Fibroblast of pulmonary artery (primary cell): ENCODE measurements at places on chromosomes 7 and 10.

GRCh38 chr10:119670717-119671116 is 19.5 kb downstream of the BAG3 start:
- peak; percentile 41 for DNase-seq

- no peak for DNase-seq
These were observed 597 bp downstream of the ZNF277 start for GRCh38 chr7:112206991-112207592.

- no peak for DNase-seq
These were observed 131.5 kb downstream of the OAT start for GRCh38 chr10:124287071-124287685.

DNA sequence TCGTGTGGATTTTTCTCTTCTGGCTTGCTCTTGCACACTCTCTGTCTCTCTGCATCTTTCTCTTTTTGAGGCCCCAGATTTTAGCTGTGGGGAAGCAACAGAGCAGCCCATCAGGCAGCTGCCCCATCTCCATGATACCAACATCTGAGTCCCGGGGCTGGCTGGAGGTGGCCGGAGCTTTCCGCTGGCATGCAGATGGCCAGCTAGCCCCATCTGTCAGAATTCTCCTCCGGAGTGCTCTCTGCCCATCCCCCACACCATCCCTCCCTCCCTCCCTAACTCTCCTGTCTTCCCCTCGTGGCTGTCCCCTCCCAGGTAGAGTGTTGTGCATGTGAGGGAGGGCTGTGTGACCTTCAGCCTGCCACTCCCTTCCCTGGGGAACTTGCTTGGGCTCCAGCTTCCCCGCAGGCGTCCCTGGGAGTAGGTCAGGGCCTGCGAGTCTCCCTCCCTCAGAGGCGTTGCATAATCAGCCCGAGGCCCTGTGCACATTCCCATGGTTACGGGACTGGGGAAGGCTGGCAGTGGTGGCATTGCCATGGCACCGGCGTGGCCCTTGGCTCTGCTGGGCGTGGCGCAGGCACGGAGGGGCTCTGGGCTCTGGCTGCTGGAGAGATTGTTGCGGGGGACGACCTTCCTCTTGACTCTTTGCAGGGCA is 24.7 kb downstream of the GHRHR start:
- DNase-seq: peak; percentile 11

- DNase-seq: peak; percentile 53
These were observed 227.2 kb upstream of the KLF14 start for GRCh38 chr7:130961128-130961601.

DNA sequence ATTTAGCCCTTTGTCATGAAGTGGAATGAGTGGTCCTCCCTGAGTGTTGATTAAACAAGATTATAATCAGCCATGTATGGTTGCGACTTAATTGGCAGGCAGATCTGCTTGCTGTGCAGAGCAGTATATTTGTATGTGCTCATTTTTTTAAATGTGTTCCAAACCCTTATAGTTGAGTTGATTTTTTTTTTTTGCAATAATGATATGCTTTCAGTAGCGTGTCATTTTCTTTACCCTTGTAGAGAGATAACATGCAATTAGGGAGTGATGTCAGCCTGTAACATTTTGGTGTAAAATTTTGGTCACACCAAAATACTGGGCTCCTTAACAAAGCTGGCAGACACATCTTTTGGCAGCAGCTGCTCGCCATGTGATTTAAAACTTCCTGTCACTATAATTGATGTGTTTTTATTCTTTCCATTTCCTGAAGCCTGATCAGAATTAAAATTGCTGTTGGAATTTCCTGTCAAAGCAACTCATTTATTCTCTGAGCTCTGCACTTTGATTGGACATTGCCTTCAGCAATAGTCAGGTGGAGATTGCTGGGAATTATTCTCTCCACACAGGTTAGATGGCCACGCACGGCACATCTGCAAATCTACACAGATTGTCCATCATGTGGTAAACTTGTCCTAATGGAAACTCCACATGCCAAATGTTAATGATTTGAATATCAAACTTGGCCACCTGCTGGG is 125.3 kb downstream of the DYNC1I1 start:
- no peak for DNase-seq

DNA sequence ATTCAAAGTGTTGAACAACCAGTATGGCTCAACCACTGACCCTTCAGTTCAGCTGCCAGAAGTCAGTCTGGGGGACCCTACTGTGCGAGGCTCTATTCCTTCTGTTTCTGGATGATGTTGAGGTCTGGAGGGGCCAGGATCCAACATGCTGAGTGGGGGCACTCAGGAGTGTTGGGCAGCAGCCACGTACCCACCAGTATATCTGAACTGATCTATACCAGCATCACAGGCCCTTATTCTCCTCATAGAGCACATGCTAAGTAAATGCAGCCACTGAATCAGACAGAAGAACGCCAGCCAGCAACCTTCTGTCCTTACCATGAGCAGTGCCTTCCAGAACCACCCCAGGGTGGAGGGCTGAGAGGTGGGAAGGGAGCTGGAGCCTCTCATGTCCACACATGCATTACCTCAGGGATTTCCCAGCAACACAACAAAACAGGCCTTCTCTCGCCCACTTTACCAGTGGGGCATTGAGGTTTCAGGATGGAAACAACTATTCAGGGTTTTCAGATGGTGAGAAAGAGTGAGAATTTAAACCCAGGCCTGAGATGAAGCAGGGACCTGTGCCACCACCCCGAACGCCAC is 6.8 kb upstream of the MSMB start:
- no peak for DNase-seq

GRCh38 chr7:28174901-28175661 is 5.5 kb downstream of the JAZF1 start:
- peak; percentile 18 for DNase-seq

DNA sequence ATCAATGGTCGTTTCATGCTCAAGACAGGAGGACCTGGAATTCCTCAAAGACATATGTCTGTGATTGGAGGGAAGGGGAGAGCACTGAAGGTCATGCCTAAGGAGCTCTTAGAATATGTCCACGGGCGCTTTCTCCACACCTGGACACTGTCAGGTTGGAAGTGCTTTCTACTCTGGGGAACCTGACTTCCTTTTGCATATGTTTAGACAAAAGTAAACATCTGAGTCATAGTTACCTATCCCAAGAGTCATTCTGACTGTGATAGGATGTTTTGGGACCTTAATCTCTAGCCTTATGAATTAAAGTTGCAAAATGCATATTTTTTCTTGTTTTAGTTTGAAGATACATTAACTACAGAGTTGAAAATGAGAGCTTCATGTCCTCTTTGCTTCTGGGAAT is 251.7 kb downstream of the KLF6 start:
- no peak for DNase-seq

- DNase-seq: no peak
These were observed 105.0 kb downstream of the TRIM24 start for GRCh38 chr7:138565071-138565450.

DNA sequence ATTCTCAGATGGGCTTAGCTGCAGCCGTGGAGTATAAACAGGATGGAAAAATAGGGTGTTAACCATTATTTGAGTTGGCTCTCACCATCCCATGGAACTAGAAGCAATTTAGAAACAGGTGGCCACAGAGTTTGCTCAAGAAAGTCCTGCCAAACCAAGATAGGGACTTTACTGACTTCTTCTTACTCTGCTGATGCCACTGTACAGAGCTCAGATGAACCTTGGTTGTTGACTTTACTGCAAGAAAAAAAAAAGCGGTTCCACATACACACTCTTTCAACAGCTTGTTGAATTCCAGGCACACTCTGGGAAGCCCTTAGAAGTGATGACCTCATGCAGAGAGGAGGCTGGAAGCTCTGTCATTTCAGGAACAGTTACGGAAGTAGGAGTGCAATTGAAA is 753.4 kb downstream of the NRG3 start:
- no peak for DNase-seq

- DNase-seq: peak; percentile 51
These were observed 74.8 kb downstream of the ZRANB1 start for GRCh38 chr10:125016611-125017202.

GRCh38 chr10:121332829-121333765 is 265.1 kb downstream of the FGFR2 start:
- no peak for DNase-seq

GRCh38 chr7:158241919-158242318 is 345.7 kb downstream of the PTPRN2 start:
- no peak for DNase-seq

DNA sequence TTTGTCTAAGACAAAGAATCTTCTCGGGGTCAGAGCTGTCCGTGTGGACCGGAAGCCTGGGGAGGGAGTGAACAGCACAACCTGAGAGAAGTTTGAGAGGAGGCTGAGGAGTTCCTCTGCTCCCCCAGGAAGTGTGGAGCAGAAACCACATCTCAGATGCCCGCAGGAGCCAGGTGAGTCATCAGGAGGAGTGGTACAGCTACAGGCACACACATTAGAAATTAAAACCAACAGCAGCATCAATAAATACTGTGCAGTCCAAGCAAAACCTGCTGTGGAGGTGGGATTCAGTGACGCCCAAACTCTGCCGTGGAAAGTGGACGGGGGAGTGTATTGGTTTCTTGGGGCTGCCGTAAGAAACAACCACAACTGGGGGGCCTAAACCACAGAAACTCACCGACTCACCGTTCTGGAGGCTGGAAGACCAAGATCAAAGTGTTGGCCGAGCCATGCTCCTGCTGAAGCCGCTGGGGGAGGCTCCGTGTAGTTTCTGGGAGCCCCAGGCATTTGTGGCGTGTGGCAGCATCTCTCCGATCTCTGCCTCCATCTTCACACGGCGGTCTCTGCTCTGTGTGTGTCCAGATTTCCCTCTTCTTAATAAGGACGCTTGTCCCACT is 31.2 kb upstream of the GARS1 start:
- no peak for DNase-seq

DNA sequence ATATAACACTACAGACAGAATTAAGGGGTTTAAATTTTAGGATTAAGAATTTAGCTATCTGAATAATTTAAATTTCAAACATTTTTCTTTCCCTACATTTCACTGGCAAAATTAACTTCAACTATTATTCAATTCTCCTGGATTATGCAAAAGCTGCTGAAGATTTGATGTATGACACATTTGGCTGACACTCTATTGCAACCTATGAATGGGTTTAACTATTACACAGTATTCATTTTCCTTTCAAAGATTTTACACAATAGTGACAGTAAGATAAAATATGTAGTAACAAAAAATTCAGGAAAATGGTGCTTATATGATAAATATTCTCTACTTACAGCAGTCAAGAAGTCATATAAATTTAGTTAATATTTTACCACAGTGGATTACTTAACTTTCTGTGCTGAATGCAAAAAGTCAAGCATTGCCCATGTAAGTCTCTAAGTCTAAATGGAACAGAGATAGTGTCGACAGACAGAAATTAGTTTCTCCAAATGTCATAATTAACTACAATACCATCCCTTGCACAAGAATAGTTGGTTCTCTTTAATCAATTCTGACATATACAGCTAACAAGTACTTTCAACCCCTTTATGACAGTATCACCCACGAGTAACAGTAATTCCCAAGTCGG is 194.1 kb upstream of the FRMD4A start:
- DNase-seq: peak; percentile 11

- no peak for DNase-seq
These were observed 232.1 kb downstream of the PTPRN2 start for GRCh38 chr7:158355456-158356065.

- no peak for DNase-seq
These were observed 7.0 kb upstream of the KEL start for GRCh38 chr7:142969183-142969582.

- no peak for DNase-seq
These were observed 613.7 kb upstream of the MKI67 start for GRCh38 chr10:128739930-128740329.

DNA sequence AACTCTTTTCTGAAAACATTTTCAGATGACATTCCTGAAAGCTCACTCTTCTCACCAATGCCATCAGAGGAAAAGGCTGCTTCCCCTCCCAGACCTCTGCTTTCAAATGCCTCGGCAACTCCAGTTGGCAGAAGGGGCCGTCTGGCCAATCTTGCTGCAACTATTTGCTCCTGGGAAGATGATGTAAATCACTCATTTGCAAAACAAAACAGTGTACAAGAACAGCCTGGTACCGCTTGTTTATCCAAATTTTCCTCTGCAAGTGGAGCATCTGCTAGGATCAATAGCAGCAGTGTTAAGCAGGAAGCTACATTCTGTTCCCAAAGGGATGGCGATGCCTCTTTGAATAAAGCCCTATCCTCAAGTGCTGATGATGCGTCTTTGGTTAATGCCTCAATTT is 16.5 kb downstream of the ANLN start:
- no peak for DNase-seq

DNA sequence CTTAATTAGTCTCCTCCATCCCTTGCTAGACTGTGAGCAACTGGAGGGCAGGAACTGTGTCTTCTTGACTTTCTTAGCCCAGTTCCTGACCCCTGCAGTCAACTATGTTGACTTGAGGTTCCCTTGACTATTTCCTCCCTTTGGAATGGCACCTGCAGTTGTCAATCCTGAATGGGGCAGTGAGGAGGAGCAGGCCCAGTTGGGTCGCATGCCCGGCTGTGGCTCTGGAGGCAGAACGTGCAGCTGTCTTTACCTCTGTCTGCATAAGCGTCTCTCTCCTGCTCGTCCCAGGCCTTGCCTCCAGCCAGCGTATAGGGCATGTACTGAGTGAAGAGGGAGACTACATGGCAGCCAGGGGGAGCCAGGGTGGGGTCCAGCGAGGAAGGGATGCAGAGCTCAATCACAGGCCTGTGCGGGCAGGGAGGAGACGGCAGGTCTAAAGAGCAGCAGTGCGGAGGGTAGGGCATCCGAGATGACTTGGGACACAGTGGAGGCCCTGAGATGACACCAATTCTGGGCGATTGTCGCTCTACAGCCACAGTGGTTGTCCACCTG is 26.8 kb downstream of the PYROXD2 start:
- DNase-seq: no peak

DNA sequence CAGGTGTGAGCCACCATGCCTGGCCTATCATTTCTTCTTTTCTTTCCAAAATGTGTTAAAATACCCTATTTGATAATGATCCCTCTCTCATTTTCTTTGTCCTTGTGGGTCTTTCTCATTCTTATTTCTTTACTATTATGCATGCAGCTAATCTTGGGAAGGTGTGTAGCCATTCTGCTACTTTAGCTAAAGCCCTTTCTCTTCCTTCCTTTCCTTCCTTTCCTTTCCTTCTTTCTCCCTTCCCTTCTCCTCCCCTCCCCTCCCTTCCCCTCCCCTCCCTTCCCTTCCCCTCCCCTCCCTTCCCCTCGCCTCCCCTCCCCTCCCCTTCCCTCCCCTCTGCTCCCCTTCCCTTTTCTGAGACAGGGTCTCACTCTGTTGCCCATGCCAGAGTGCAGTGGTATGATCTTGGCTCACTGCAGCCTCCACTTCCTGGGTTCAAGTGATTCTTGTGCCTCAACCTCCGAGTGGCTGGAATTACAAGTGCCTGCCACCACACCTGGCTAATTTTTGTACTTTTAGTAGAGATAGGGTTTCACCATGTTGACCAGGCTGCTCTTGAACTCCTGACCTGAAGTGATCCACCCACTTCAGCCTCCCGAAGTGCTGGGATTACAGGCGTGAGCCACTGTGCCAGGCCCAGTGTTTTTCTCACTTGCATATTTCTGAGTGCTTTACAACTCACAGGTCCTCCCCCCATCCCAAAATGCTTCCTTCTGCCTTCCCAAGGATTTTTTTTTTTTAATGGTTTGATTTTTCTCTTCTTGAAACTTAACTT is 42.3 kb downstream of the HIP1 start:
- no peak for DNase-seq
